ENCODE measurements at places on chromosomes 6 and 20.

DNA sequence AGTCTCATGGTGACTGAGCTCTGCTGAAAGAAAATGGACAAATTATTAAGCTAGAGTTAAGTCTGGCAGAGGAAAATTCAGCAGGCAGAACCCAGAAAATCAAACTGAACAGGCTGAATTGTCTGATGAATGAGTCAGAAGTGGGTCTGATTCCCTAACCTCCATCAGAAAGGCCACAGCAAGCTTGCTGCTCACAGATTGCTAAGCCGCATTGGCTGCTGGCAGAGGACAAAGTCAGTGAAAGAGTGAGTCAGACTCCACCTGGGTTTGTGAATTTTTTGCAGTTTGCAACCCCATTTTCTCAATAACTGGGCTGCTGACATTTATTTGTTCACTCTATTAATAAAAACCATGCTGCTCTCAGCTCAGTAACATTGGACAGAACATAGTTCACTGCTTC, 191.3 kb downstream of the EPM2A start:
- no peak for DNase-seq

DNA sequence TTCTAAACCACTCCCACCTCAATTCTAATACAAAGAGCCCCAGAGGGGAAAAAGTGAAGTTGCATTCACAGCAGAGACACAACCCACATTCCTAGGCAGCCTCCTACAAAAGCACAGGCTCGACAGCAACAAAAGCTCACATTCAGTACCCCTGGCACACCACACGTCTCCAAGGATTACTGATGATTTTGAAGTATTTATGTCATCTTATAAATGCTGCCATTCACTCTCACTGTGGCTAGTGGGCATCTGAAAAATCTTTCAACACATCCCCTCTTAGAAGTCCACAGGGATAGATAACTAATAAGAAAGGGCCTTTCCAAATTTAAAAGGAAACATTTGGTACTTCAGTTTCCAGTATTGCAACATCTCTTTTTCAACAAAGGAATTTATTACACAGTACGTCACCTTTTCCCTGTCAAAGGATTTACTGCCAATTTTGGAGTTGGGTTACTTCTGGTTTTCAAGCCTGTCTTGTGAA, 146.7 kb downstream of the TASP1 start:
- no peak for DNase-seq

GRCh38 chr6:157144859-157145568, 178.3 kb downstream of the TMEM242 start:
- DNase-seq, result no peak

- DNase-seq, result no peak
Observed at GRCh38 chr6:36927691-36928546, 26.6 kb upstream of the PI16 start.

GRCh38 chr20:36197271-36197670, 39.0 kb upstream of the AAR2 start:
- DNase-seq, result no peak

GRCh38 chr20:20752712-20753111, 40.3 kb upstream of the RALGAPA2 start:
- no peak for DNase-seq

- DNase-seq, result no peak
Observed at GRCh38 chr6:109029313-109029712, 65.3 kb downstream of the SESN1 start.

GRCh38 chr6:136644597-136644952, 94.4 kb upstream of the MAP7 start:
- no peak for DNase-seq

DNA sequence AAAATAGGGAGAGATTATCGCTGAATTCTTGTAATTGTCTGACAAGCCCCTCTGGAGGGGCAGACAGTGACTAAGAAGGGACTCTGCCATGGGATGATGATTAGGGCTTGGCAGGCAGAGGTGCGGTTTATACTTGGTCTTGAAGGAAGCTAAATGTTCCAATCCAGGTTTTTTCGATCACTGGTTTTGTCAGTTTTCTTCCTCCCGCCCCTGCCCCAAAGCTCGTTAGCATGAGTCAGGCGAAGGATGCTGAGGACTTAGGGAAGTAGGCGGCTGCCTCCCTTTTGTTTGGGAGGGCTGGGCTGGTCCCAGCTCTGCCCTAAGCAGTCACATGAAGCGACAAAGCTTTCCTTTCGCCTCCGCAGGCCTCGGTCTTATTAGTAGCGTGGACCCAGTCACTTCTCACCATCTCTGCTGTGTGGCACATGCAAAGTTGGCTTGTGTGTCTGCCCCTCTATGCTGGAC, 314.2 kb downstream of the CDC5L start:
- no peak for DNase-seq

GRCh38 chr6:91240878-91241603, 654.2 kb upstream of the MAP3K7 start:
- DNase-seq, result no peak

DNA sequence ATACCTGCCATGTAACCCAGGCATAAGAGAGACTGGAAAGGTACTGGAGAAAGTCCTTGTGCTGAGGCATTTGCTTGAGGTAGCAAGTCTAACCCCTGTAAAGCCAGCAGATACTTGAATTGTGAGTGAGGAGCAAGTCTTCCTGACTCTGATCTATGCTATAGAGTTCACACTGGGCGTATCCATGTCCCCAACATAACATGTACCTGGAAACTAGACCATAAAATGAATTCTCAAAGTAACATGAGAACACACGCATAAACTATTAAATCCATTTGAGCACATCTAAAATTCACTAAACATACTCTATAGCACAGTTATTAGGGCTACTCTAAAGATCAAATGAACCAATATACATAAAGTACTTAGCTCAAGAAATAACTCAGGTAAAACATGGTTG, 2.0 kb downstream of the NHSL1 start:
- no peak for DNase-seq

DNA sequence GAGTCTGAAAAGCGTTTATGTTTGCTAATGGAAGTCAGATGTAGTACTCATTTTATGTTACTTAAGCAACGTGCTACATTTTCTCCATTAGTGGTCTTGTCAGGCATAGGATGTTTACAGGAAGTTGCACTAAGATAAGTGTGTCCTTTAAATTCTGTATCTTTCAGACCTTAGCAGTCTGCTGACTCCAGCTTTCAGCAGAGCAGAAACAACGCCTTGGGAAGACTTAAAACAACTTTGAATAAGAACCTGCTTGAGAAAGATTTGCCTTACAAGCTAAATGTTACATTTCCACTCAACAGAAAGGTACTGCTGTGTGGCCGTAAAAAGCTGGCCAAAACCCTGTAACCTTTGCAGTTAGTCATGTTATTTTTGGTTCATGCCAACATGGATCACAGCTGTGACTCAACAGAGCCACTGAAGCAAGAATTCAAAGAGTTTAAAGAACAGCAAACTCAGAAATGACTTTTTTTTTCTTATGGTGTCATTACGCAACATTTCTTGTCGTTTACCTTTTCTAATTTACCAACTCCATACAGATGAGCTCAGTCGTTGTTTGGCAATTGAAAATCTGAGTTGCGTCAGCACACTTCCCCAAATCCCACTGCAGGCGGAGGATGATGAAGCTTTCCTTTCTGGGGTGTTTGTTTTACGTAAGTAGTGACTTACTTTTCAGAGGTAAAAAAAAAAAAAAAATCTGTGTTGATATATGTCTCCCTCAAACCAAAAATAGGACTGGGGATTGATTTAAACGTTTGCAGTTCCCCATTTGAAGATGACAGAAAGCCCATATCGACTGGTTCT, 27.9 kb upstream of the BMP6 start:
- DNase-seq, result no peak

DNA sequence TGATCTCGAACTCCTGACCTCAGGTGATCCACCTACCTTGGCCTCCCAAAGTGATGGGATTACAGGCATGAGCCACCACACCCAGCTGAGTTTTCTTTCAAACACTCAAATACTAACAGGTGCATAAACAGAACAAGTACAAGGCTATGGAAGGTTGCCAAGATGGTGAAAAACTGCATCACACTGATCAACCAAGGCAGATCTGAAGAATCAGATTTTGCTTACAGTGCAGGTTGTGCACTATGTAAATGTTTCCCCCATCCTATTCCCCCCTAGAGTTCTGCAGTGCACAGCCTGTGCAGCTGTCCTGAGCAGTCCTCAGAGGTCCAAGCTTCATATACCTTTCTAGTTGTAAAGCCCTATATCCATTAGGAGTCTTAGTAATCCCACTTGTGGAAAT, 73.0 kb downstream of the GFRA4 start:
- DNase-seq, result no peak

GRCh38 chr6:6973721-6974120, 134.0 kb upstream of the RREB1 start:
- no peak for DNase-seq

GRCh38 chr6:164928728-164929407, 380.5 kb downstream of the C6orf118 start:
- no peak for DNase-seq

DNA sequence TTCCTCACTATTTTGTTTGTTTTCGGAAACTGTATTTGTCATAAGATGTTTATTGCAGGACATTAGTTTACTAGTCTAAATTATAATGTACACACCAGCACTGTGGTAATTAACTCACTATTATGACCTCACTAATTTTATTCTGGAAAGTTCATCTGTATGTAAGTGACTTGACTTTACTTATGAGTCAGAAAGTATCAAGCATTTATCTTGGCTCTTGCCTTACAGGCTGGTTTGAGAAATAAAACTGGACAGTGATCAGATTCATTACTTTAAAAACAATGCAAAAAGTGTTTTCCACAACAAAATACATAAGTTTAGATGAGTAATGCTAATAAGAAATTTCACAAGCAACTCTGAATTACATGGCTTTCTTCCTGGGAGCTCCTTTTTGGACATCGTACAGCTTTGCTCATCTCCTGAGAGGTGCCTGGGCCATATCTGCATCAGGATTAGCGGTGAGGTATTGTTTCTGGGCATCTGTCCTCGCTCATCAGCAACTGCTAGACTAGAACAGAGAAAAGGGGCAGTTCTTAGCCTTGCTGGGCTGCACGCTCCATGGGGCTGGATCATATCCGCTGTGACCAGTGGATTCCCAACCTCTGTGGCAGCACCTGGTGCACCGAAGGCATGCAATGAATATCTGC, 179.8 kb downstream of the SOD2 start:
- DNase-seq, result no peak

DNA sequence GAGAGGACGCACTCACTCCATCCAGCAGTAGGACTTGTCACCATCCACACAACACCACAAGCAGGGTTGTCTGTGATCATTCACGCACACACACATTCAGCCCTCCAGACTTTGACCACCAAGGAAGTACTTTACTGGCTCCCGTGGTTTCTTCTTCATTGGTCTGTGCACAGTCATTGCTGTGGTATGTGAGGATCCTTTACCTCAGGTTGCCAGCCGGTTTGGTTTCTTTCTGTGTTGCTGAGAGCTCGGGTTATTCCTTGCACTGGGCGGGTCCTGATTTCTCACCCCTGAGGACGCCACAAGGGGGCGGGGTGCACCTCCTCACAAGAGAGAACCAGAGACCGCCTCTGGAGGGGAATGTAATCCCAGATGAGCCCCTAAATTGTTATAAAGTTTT, 11.2 kb downstream of the SLC35A1 start:
- peak; percentile 66 for DNase-seq

DNA sequence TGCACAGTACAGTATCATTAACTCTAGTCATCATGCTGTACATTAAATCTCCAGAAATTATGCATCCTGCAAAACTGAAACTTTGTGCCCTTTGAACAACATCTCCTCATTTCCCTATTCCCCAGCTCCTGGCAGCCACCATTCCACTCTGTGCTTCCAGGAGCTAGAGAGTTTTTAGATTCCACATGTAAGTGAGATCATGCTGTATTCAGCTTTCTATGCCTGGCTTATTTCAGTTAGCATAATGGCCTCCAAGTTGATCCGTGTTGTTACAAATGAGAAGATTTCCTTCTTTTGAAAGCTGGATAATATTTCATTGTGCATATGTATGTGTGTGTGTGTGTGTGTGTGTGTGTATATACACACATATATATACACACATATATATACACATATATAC, 86.9 kb upstream of the SLC24A3 start:
- no peak for DNase-seq

DNA sequence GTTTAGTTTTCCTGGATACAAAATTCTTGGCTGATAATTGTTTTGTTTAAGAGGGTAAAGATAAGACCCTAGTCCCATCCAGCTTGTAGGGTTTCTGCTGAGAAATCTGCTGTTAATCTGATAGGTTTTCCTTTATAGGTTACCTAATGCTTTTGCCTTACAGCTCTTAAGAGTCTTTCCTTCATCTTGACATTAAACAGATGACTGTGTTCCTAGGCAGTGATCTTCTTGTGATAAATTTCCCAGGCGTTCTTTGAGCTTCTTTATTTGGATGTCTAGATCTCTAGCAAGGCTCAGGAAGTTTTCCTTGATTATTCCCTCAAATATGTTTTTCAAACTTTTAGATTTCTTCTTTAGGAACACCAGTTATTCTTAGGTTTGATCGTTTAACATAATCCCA, 134.0 kb downstream of the MAP3K4 start:
- no peak for DNase-seq

GRCh38 chr20:40637176-40637575, 51.9 kb downstream of the MAFB start:
- DNase-seq, result peak; percentile 5

- DNase-seq, result no peak
Observed at GRCh38 chr20:17849138-17849900, 119.3 kb downstream of the SNX5 start.

DNA sequence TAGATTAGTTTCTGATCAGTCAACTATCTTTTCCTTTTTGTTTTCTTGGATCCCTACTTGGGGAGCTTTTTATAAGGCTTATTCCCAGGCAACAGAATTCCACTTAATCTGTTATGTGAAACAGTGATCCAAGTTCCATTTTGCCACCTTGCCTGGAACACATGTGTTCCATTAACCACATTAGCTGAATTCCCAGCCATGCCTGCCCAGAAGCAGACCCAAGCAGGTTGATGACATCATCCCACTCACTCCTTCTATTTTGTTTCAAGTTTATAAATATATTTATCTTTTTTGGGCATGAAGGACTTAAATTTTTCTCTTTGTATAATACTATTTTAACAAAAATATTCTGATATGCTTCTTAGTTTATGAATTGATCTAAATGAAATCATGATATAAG, 587.4 kb downstream of the GRIK2 start:
- no peak for DNase-seq

DNA sequence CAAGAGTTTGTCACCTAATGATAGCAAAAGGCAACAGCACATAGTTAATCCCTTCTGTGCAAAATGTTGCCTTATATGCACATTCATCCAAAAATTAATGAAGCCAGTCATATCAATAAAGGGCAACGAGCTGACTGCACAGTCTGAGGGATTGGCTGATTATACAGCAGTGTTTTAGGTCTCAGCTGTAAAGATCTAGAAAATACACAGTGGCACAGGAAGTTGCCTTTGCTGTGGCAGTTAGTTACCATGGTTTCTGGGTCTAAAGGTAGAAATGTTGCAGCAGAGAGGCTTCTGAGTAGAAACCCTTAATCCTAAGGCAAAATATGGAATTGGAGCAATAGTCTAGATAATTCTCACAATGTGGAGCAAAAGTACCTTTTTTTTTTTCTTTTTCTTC, 89.7 kb downstream of the SMPDL3A start:
- DNase-seq, result no peak

GRCh38 chr6:8325743-8326142, 109.6 kb downstream of the SLC35B3 start:
- no peak for DNase-seq

GRCh38 chr6:44608175-44608574, 220.7 kb downstream of the CDC5L start:
- no peak for DNase-seq
